ENCODE measurements at places on chromosomes 1 and 21.
A peak's percentile ranks its signal among the peaks of the same experiment; 100 is the strongest.

DNA sequence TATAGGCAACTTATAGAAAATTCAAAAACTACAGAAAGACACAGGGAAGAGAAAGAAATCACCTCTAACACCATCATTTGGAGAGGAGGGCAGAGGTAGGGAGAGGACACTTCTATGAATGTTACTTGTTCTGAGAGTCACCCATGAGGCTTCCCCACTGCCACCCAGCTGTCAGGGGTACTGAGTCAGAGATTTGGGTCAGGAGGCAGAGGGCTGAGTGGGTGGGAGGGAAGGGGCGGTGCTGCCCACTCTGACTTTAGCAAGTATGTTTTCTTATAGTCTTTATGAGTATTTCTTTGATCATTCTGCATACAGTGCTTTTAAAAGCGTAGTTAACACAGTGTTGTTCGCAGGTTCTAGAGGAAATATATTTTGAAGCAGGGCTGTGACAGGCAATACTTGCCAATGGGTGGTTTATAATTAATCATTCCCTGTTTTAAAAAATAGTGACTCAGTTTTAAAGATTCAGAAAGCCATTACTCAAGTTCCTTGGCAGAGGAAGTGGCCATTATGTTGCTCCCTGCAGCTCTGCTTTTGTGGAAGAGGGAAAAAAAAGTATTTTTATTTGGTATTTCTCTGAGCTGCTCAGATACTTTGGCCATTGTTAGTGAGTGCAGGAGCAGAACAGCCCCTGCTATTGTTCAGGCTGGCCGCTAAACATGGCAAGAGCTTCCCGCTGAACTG lies 18.3 kb downstream of the IL6R start:
- DNase-seq = peak; percentile 91

DNA sequence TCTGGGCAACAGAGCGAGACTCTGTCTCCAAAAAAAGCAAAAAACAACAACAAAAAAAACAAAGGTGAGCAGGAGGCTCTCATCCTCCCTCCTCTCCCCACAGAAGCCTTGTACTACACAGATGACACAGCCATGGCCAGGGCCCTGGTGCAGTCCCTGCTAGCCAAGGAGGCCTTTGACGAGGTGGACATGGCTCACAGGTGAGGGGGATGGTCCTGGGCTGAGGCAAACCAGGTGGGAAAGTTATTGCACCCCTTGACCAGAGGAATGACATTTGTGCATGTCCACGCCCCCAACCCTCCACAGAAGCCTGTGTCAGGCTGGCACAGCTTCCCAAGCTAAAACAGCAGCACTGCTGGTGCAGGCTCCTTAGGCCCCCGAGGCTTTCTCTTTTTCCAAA lies 2.4 kb downstream of the ADPRS start:
- DNase-seq = no peak

GRCh38 chr1:231446138-231446537 lies 24.1 kb upstream of the EGLN1 start:
- DNase-seq = no peak

GRCh38 chr21:31143036-31143435 lies 104.8 kb upstream of the KRTAP19-8 start:
- no peak for DNase-seq
